ENCODE measurements at places on chromosomes 3 and 15. TPM values are rescaled to one million over a fixed set of nuclear protein-coding genes. Genes with fewer than 3 reads are reported as not detected.
A peak's percentile ranks its signal among the peaks of the same experiment; 100 is the strongest.

DNA sequence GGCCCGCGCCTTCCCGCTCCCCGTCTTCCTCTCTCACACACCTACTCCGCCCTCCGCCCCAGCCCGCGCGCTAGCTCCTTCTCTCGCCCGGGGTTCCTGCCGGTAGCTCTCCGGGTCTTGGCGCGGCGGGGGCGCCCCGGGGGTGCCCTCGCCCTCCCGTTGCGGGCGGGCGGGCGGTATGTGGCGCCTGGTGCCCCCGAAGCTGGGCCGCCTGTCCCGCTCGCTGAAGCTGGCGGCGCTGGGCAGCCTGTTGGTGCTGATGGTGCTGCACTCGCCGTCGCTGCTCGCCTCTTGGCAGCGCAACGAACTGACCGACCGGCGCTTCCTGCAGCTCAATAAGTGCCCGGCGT is 507 bp downstream of the DIPK2A start:
- no peak for DNase-seq

GRCh38 chr15:41713047-41713446 is 52.8 kb downstream of the MGA start:
- DNase-seq, result peak; percentile 18

- DNase-seq, result peak; percentile 98
Observed at GRCh38 chr15:60392986-60393790, 4.6 kb downstream of the ANXA2 start.

DNA sequence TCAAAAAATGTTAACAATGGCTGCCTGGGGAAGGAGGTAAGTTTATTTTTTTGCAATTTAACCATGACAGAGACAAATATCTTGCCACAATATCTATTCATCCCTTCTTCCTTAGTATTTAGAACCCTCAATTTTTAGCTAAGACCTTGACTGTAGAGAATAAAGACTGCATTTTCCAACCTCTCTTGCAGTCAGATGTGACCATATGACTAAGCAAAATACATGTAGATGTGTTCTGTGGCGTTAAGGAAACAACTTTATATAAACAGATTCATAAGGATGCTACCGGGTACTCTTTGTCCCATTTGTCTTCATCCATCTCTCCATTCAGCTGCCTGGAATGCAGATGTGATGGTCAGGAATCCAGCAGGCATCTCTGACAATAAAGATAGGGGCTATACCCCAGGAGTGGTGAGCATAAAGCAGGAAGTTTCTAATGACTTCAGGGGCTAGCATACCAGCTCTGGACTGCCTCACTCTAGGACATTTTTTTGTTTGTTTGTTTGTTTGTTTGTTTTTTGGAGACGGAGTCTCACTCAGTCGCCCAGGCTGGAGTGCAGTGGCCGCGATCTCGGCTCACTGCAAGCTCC is 41.1 kb downstream of the LHFPL4 start:
- no peak for DNase-seq

GRCh38 chr3:124207873-124208485 is 216.1 kb upstream of the ROPN1 start:
- peak; percentile 9 for DNase-seq

DNA sequence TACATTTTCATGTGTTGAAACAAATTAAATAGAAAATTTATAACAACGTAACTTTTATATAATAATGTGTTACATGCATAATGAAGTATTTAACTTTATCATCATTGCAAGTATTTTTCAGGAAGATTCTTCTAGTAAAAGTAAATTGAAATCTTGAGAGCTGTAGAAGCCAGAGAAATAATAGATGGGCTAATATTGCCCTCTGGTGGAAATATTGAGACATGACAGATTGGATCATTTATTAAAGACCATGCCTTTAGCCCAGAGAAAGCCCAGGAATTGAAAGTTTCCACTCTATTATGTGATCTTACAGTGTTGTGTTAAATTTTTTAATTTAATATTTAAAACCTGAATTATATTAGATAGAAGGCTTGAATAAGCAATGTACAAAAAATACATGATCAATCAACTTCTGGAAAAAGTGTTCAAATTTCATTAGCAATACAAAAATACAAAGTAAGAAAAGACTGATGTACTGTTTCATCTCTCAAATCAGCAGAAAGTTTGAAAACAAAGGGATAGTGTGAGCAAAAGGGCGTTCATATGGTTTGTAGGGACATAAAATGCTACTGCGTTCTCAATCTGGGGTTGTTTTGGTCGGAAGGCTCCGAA is 52.7 kb upstream of the SPTSSB start:
- peak; percentile 72 for DNase-seq

GRCh38 chr15:77864211-77865105 is 213.1 kb downstream of the TBC1D2B start:
- DNase-seq, result no peak

- DNase-seq, result no peak
Observed at GRCh38 chr3:99921986-99922385, 104.3 kb downstream of the CMSS1 start.

DNA sequence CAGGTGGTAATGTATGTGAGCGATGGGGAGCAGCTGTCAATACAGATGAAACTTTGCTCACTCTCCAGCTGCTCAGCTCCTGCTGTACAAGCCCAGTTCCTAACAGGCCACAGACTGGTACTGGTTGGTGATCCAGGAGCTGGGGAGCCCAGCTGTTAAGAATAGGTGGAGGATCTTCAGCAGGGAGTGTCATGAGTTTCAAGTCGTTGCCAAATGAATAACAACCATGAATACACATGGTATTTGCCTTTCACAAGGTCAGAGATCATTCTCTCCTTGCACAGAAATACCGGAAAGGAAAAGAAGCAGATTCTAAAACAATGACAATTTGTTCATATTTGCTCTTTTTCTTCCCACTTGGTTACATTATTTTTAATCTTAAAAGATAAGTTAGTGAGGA is 5.1 kb downstream of the PLSCR1 start:
- no peak for DNase-seq

- no peak for DNase-seq
Observed at GRCh38 chr3:128870347-128870746, 9.1 kb upstream of the ACAD9 start.

DNA sequence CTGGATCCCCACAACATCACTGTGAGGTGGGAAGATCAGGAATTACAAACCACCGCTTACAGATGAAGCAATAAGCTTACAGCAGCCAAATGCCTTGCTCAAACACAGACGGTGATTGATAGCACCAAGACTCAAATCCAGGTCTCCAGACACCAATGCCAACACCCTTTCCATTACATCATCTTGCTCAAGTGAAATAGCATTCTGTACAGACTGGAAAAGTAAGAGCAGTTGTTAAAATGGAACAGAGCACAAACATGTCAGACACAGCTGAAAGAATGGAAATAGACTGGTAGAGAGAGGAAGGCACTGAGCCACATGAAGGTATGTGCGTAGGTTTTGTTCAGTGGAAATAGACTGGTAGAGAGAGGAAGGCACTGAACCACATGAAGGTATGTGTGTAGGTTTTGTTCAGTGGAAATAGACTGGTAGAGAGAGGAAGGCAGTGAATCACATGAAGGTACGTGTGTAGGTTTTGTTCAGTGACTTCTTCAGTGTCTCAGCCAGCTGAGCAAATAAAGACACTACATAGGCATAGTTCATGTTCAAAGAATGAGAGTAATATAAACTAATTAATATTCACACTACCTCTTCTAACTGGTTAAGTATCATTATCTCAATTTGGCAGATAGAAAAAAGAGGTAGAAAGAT is 15.6 kb downstream of the CLDN1 start:
- peak; percentile 16 for DNase-seq

DNA sequence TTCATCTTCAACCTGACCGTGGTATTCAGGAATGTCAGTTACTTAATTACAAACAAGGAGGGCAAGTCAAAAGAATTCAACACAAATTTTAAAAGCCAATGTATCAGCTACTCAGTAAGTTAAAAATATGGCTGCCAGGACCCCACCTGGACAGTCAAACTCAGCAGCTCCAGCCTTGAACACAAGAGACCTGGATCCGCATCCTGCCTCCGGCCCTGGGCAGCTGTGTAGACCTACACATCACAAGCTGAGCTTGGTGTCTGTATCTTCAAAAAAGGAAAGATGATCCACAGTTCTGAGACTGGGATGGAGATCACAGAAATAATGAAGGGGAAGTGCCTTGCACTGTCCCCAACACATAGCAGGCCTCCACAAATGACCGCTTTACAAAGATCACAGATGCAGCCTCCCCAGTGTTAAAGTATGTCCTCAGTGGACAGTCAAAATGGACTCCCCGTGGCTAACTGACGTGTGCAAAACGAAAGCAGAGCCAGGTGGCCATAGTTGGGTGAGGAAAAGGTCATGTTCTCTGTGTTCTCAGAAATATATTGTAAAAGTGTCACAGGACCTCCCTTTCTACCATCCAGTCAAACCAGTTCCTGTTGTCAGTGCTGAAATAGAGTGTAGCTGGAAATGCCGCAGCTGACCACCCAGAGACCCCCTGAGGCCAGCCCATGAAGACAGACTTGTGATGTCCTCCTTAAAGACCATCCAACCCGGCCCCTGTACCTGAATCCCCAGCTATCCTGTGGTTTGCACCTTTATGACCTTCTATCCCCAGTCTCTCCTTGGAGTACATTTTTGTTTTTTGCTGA is 168.5 kb upstream of the NSMCE3 start:
- DNase-seq, result no peak

- peak; percentile 80 for DNase-seq
Observed at GRCh38 chr15:57337868-57338411, 38.4 kb upstream of the CGNL1 start.

DNA sequence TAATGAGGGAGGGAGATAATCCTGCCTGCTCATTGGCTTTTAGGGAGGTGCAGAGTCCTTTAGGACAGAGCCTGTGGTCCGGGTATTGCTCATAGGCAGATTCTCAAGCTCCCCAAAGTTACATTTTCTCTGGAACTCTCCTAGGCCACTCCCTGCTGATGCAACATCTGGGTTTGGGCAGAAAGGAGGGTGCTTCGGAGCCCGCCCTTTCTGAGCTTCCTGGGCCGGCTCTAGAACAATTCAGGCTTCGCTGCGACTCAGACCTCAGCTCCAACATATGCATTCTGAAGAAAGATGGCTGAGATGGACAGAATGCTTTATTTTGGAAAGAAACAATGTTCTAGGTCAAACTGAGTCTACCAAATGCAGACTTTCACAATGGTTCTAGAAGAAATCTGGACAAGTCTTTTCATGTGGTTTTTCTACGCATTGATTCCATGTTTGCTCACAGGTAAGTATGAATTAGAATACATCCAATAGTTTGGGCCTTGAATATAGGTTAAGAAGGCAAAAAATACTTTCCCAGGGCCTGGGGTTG is at the start of gene IL20RB:
IL20RB (plus strand) TSS at position 233 of the 538 bp plus-strand sequence; CDS start at position 364, 131 bp downstream.
- DNase-seq, result no peak

GRCh38 chr15:78076231-78077052 is 1.1 kb downstream of the TBC1D2B start:
- peak; percentile 59 for DNase-seq

- DNase-seq, result no peak
Observed at GRCh38 chr3:187041362-187042307, 97.7 kb downstream of the RPL39L start.

GRCh38 chr3:54915976-54916375 is 11.9 kb downstream of the LRTM1 start:
- DNase-seq, result no peak

DNA sequence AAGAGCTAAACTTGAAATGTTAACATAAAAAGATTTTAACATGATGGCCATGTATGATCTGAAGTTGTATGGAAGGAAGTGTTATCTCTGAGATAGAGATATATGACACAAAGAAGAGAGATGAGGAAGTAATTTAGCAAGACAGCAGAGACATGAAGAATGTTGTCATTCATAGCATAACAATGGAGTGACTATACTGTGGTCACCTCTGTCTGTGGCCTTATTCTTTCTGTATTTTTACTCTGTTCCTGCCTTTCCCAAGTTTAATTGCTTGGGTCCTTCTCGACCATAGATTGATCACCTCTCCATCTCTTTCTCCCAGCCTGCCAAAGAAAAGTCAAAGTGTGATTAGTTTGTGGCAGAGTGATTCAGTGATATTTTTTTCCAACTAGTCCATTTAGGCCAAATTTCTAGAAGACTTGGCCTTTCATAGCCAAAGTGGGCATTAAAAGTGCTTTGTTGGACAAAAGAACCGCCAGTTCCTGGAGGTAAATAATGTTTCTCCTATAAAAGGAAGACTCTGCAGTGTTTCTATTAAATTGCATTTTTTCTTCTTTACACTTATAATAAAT is 711.9 kb downstream of the CADM2 start:
- DNase-seq, result no peak

DNA sequence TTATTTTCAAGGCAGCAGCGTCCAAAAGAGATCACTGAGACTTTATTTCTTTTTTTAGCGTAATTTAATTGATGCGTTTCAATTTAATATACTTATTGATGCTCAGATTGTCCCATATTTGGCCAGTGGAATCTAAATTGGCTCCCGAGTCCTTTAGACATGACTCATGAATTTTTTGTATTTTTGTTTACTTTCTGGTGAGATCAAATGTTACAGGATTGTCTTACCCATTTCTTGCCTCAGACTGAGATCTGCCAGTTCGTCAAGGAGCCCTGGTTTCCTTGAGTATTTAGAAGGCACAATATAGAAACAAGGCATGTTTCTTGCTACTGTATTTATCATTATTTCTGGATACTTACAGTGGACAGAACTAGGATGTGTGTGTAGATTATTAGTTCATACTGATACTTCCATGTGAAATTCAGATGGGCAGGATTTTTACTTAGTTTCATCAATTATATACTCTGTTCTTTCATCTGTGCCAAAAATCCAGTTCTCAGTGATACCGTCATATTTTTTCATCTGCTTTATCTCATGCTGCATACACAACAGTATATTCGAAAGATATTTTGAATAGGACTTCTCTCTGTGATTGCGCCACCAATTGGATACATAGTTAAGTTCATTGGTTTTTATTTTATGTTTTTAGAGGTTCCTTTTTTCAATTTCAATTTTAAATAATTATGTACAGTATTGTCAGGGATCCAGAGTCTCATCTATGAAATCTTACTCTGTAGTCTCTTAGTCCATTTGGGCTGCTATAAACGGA is 436.9 kb upstream of the C2CD4B start:
- DNase-seq, result no peak

- no peak for DNase-seq
Observed at GRCh38 chr3:163011596-163011995, 1515.0 kb downstream of the OTOL1 start.

GRCh38 chr3:61182662-61183061 is 68.6 kb downstream of the FHIT start:
- DNase-seq, result no peak

The SUSD5 gene
- polyA plus RNA-seq, result 1.9 TPM

The HTR3E gene
- polyA plus RNA-seq, result not detected

The KCNAB1 gene
- polyA plus RNA-seq, result 6.7 TPM

The MEX3B gene
- 20.4 TPM for polyA plus RNA-seq

The CHRD gene
- 18.9 TPM for polyA plus RNA-seq

The MDFIC2 gene
- polyA plus RNA-seq, result 0.20 TPM
